Fibroblast of gingiva (primary cell): ENCODE measurements at places on chromosomes 5 and 9.

DNA sequence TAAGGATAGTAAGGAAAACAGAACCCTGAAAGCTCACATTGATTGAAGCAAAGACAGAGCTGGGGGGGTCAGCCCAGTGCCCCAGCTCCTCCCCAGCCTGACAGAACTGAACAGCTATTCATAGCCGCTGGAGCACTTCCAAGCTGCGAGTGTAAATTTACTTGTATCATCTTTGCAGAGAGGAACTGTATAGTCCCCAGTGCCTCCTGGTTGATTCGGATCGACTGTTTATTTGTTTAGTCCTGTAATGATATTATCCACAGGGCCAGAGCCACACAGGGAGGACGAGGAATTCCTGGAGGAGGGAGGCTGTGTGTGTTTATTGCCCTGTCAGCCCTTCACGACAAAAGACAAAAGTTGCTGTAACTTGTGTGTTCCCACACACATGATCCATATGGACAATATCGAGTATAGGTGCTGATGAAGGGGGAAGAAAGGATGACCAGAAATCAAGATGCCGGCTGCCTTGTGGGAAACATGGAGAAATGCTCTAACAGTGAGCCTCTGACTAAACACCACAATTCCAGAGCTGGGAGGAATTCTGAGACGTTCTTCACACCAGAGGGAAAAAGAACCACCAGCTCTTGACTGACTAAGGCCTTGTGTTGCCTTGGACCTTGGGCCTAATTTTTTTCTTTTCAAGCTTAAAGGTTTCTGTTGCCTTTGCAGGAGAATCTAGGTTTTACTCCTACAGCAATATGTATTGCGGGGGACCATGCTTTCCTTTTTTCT is 31.1 kb downstream of the FOXD1 start:
- DNase-seq, result peak; percentile 47

GRCh38 chr5:172303572-172304335 is 20.2 kb upstream of the UBTD2 start:
- no peak for DNase-seq

GRCh38 chr5:163571744-163572143 is 66.3 kb downstream of the MAT2B start:
- peak; percentile 37 for DNase-seq

- DNase-seq, result no peak
These were observed 86.1 kb downstream of the WWC1 start for GRCh38 chr5:168377525-168377924.

DNA sequence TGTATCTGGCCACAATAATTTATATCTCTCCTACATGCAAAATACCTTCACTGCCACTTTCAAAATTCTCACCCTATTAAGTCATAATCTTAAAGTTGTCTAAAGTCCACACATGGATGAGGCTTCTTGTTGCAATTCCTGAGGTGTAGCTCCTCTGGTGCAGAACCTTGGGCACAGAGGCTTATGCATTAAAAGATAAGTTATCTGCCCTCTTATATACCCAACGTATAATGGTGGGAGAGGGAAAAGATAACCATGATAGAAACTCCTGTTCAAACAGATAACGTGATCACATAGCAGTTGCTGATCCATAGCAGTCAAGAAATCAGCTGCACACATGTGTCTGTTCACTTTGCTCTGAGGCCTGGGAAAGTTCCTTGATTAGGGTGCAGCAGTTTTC is 1767.0 kb downstream of the MAT2B start:
- DNase-seq, result no peak

GRCh38 chr5:158261674-158262367 is 402.9 kb upstream of the CLINT1 start:
- no peak for DNase-seq

GRCh38 chr5:95773335-95774059 is 42.4 kb downstream of the RHOBTB3 start:
- peak; percentile 58 for DNase-seq

DNA sequence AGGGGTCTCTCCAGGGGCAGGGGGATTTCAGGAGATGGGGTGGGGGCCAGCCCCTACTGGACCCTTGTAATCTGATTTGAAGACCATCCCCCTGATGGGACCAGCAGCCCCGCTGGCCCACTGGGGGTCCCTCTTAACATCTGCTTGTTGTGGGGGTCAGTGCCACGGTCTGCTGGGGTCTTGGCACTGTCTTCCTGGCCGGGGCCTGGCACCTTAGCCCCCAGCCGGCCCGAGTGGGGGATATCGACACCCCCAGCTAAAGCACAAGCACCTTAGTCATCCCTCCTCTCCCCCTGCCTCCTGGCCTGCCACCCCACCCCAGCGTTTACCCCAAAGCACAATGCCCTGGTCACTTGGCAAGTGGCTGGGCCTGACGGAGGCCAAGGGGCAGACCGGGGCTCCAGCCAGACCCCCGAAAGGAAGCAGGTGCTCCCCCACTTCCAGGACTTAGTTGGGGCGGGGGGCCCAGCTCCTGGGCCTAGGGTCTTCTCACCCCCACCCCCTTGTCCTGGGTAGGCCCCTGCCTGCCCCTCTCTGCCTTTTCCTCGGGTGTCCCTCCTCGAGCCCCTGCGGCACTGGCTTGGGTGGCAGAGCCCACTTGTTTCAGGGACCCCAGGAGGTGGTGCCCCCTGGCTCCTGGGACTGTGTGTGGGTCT is 1.4 kb upstream of the NFX1 start:
- no peak for DNase-seq

DNA sequence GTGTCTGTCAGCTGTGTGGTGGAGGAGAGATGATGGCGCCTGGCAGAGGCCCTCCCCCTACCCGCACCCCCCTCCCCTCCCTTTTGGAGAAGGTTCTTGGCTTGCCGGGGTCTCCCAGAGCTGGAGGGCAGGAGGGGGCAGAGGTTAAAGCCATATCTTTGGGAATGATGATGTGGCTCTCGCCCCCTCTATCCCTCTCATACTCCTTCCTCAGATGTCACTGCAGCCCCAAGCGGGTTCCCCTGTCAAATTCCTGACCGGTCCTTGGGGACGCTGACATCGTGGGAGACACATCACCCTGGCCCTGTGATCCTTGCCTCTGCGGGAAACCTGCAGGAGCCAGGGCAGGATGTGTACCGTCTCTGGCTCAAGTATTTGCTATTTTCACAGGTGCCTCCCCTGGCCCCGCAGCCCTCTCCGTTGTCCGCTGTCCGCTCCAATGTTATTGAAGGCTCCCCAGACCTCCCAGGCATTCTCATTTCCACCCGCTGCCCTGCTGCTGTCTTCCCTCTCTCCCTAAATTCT is 109.5 kb downstream of the FOXD1 start:
- no peak for DNase-seq

GRCh38 chr5:145237843-145238242 is 597.3 kb downstream of the PRELID2 start:
- DNase-seq, result no peak

GRCh38 chr5:52010454-52010853 is 627.2 kb downstream of the ISL1 start:
- no peak for DNase-seq

- no peak for DNase-seq
These were observed 11.5 kb upstream of the JMY start for GRCh38 chr5:79224286-79224984.

DNA sequence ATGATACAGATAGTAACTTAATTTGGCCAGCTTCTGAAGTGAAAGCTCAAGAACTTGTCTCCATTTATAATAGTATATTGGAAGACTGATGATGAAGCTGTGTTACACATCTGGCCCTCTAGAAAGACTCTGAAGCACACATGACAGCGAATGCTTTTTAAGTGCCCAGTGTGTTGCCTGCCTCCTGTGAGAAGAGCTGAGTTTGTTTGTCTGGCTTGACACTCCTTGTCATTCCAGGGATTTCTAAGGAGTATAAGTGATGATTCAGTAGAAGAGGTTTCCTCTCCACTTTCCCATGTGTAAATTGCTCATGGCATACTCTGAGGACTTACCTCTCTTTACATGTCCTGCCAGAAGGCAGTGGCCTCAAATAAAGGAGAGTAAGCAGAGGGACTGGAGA is 30.4 kb upstream of the LRRTM2 start:
- no peak for DNase-seq

DNA sequence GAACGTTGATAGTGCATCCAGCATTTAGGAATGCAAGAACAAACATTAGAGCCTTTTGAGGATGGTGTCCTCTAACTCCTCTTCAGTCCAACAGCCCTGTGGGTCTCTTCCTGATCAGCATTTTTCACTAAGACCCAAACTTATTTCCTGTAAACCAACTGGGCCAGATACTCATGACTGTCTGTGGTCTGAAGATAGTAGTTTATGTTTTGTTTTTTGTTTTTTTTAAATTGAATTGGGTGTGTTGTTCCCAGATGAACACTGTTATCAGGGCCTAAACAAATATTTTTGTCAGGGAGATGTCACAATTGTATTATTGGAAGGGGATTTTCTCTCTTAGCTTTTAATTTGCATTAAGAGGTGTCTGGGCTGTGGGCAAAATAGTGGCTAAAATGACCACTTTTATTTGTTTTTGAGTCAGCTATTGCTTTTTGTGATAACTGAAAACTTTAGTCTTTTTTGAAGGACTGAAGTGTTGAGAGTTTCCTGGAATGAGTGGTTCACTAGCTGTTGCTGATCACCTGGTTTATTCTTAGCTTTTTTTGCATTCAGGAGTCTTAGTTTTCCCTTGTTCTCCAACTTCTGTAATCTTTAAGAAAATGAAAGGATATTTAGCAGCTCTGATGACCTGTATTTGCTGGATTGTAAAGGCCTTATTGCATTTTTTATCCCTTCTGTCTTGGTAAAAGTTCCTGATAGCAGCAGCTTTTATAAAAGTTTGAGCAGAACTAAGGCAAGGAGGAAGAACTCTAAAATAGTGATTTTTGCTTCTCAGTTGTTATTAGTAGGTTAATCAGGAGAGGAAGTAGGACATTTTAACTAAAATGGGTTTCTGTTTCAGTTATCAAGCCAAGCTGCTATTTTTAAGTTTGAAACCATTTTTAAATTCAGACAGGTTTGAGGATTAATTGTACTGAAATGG is 5.5 kb downstream of the MAN2A1 start:
- no peak for DNase-seq

- DNase-seq, result no peak
These were observed 624.4 kb downstream of the PSAT1 start for GRCh38 chr9:78921341-78921740.

- no peak for DNase-seq
These were observed 25.1 kb downstream of the CARTPT start for GRCh38 chr5:71744009-71744790.

DNA sequence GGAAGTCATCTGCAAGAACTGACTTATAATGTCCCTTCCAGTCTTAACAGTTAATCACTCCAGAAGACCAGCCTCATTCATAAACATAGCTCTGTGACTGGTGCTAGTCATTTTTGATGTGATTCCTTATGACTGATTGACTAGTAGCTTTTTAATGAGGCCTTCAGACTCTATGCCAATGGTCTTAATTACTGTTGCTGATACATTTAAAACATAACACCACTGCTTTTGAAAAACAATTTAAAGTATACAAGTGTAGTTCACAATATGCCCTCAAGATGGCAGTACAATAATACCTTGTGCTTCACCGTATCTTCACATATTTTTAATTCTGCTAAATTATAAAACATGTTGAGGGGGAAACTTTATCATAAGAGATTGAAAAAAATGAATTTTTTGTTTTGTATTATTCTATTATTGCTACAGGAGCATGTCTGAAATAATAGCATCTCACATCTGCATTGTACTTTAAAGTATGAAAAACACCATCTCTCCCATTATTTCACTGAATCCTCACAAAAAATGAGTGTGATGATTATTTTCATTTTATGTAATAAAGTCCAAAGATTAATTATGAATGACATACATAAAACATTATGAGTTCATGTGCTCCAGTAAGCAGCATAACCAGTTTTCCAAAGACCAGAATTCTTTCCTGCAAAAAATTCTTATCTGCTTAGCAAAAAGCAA is 55.2 kb upstream of the SHISAL2B start:
- peak; percentile 14 for DNase-seq

DNA sequence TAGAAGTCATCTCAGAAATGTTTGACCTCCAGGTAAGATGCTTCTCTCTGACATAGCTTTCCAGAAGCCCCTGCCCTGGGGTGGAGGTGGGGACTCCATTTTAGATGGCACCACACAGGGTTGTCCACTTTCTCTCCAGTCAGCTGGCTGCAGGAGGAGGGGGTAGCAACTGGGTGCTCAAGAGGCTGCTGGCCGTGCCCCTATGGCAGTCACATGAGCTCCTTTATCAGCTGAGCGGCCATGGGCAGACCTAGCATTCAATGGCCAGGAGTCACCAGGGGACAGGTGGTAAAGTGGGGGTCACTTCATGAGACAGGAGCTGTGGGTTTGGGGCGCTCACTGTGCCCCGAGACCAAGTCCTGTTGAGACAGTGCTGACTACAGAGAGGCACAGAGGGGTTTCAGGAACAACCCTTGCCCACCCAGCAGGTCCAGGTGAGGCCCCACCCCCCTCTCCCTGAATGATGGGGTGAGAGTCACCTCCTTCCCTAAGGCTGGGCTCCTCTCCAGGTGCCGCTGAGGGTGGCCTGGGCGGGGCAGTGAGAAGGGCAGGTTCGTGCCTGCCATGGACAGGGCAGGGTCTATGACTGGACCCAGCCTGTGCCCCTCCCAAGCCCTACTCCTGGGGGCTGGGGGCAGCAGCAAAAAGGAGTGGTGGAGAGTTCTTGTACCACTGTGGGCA is 642 bp downstream of the CSF2 start:
- DNase-seq, result no peak

DNA sequence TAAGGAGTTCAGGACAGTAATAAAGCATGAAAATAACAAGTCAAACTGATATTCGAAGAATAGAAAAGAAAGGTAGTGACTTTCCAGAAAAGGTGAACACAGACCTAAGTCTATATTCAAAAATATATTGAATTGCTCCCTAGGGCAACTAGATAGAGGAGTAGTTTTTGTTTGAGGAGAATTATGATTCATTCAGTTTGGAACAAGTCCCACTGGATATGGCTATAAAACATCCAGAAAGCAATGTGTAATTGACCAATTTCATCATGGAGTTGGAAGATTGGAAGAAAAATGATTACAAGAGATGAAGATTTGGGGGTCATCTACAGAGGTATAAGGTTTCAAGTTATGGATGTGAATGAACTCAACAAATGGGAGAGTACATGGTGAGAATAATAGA is 117.5 kb upstream of the ZNF462 start:
- DNase-seq, result peak; percentile 9

DNA sequence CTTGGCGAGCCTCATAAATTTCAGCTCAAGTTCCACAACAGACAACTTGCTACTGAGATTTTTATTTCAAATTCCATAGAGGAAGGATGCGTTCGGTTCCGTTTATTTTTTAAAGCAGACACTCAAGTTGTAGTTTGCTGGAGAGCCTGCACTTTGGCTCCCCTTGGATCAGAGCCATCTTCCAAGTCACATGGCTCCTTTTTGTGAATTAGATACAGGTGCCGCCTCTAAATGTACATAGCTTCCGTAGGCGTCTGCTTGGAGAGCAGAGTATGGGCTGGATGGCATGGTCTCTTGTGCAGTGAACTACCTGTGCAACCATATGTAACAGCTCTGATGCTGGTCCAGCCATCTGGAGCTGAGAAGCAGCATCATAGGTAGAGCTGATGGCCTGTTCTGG is 73.9 kb upstream of the WWC1 start:
- no peak for DNase-seq

DNA sequence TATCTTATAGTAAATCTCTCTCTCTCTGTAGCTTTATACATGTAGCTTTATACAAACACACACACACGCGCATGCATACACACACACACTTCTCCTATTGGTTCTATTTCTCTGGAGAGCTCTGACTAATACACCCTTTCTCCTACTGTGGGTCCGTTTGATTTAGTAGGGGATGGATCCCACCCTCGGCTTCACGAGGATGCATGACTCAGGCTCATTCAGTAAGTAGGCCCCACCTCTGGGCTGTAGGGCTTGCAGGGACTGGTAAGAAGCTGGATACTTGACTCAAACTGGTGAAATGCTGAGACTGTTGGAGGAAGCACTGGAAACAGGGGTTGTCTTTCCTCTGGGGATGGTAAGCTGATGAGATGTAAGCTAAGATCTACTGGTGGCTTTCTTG is 98.7 kb downstream of the SLC24A2 start:
- no peak for DNase-seq
